ENCODE measurements at places on chromosomes 2 and 18. TPM values are rescaled to one million over a fixed set of nuclear protein-coding genes. Genes with fewer than 3 reads are reported as not detected.
A peak's percentile ranks its signal among the peaks of the same experiment; 100 is the strongest.

DNA sequence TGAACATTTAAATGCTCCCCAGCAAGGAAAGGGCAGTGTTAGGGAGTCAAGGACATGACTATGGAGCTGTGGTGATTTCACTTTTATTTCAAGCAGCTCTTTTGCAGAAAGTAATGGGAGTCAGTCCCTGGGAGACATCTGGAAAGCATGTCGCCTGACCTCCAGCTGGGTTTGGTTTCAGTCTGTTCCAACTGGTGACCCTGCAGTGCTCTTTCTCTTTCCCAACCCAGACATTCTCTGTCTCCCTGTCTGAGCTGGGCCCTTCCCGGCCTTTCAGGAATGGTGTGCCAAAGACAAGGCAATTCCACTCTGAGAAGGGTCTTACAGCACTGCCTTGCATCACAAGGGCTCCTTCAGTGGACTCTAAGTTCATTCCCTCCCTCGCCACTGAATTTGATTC is 323.2 kb downstream of the OSR1 start:
- peak; percentile 42 for DNase-seq

- DNase-seq: no peak
Observed at GRCh38 chr18:7548221-7548620, 18.9 kb upstream of the PTPRM start.

DNA sequence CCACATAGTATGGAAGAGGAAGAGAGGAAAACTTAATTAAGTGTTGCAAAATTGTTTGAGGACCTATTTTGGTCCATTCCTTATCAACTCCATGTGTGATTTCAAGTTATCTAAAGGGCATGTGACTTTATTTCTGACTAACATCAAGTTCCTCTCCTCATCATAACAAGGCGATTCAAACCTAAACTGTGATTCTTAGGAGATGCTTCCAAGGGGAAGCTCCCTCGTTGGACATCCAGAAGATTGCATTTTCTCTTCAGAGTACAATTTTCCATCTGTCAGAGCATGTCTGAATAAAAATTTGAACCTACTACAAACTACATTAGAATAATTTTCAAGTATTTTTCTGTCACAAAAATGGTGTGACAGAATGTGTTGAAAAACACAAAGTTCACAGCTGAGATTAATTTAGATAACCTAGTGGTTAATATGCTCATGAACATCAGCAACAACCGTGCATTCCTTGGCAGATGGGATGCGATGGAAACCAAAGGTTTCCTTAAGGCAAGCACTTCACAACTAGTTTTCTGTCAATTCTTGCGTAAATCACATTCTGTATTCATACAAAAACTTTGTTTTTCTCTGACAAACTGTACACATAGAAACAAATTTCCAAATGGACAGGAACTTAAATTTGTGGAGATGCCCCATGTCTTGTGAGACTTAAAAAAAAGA is 4.2 kb downstream of the SFT2D3 start:
- DNase-seq: peak; percentile 79

DNA sequence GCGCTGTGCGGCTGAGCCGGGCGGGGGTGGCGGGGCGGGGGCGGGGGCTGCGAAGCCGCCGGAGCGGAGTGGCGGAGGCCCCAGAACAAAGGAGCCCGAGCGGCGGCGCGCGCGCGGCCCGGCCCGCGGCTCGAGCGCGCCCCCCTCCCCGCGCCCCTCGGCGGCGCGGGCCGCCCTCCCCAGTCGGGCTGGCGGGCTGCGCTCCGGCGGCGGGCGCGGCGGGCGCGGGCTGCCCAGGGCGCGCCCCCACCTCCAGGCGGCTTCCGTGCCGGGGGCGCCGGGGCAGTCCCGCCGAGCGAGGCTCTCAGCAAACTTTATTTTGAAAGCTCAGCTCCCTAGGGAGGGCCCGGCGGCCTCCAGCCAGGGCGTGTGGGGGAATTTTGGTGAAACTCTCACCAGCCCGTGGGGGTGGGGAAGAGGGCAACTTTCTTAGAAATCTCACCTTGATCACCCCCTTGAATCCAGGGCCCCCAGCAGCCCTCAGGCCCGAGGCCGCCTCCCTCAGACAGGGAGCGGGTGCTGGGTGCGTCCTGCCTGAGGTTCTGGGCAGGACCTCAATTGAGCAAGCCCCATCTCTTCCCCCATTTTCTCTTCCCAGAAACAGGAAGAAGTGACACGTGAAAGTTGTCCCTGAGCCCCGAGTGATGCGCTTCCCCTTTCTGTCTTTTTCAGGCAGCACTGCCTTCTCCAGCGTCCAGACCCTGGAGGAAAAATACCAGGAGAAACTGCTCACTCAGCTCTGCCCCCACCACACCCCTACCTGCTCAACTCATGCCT is 786 bp downstream of the TET3 start:
- peak; percentile 91 for DNase-seq

DNA sequence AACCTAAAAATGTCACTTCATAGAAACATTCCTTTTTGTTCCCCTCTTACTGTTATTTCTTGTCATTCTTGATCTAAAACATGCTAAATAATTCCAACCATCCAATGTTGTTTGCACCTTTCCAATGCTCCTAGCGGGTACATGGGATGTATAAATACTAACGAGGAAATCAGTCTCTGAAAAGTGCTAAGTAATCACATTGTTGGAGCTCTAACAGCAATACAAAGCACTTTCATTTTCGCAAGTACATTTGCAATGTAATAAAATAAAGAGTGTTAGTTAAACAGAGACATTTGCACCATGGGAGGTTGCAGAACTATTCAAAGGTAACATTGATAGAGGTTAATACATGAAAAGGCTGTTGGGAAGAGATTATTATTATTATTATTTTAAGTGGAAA is 286.2 kb upstream of the ACVR2A start:
- no peak for DNase-seq

GRCh38 chr2:33459745-33460144 is 16.7 kb upstream of the RASGRP3 start:
- no peak for DNase-seq

The ANKRD30B gene
- not detected for total RNA-seq

The GREB1L gene
- 0.67 TPM for total RNA-seq

The DNER gene
- total RNA-seq: 1.9 TPM
